ENCODE measurements at places on chromosomes 7 and 10.

DNA sequence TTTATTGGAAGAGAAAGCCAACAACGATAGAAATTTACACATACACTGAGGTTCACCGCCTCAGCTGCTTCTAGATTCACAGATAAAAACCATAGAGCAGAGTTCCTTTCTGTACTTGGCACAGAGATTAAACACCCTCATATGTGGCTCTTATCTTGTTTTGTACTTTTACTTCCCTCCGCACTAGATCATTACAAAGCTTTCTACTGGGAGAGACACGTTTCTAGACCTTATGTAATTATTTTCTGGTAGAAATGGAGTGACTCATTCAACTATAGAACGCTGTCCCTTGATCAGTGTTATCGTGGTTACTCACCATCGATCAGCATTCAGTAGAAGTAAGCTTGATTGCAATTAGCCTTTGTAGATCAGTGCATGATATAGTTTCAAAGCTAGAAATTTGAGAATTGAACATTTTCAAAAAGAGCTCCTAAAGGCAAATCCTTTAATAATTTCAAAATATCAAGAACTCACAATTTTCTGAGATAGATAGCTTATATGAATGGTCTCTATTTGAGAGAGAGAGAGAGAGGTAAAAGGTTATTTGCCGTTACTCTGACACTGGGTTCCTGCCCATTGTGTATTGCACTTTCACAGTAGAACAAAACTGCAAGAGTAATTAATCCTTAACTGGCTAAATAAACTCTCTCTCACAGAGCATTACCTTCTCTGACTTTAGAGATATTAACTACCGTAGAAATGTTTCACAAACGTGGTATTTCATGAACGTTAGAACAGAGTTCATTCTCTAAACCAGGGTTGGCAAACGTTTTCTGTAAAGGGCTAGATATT, 26.1 kb upstream of the DNAJC1 start:
- no peak for DNase-seq
- H3K36me3 ChIP-seq = no peaks in the 10 kb centered on the region
- H3K27ac ChIP-seq = no peak overlapping the region
- H3K4me3 ChIP-seq = no peak overlapping the region
- no peaks in the 10 kb centered on the region for H3K4me1 ChIP-seq

DNA sequence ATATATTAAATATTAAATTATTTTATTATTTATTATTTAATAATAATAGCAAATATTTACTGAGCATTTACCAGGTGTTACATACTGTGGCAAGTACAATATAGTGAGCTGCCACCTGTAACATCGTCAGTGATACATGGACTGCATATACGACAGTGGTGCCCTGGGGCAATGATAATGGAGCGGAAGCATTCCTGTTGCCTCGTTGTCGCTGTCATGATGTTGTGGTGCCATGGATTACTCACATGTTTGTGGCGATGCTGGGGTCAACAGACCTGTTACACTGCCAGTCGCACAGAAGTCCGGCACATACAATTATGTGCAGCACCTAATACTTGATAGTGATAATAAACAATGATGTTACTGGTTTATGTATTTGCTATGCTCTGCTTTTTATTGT, 20.6 kb downstream of the CAMK1D start:
- no peaks in the 10 kb centered on the region for H3K27me3 ChIP-seq
- peaks cover 2% of the 10 kb centered on the region for H3K4me1 ChIP-seq
- no peaks in the 10 kb centered on the region for H3K36me3 ChIP-seq
- no peak overlapping the region for H3K27ac ChIP-seq

GRCh38 chr10:60611291-60611747, 167.0 kb upstream of the CDK1 start:
- no peaks in the 10 kb centered on the region for H3K36me3 ChIP-seq
- no peaks in the 10 kb centered on the region for H3K4me1 ChIP-seq
- peaks cover 2% of the 10 kb centered on the region for H3K27me3 ChIP-seq
- no peak overlapping the region for H3K27ac ChIP-seq
- DNase-seq = peak; percentile 71
- H3K4me3 ChIP-seq = no peak overlapping the region

GRCh38 chr10:109882251-109883057, 40.9 kb downstream of the XPNPEP1 start:
- no peak for DNase-seq
- H3K4me3 ChIP-seq = no peak overlapping the region
- H3K27ac ChIP-seq = no peak overlapping the region
- H3K4me1 ChIP-seq = peaks cover 15% of the 10 kb centered on the region
- no peaks in the 10 kb centered on the region for H3K27me3 ChIP-seq

DNA sequence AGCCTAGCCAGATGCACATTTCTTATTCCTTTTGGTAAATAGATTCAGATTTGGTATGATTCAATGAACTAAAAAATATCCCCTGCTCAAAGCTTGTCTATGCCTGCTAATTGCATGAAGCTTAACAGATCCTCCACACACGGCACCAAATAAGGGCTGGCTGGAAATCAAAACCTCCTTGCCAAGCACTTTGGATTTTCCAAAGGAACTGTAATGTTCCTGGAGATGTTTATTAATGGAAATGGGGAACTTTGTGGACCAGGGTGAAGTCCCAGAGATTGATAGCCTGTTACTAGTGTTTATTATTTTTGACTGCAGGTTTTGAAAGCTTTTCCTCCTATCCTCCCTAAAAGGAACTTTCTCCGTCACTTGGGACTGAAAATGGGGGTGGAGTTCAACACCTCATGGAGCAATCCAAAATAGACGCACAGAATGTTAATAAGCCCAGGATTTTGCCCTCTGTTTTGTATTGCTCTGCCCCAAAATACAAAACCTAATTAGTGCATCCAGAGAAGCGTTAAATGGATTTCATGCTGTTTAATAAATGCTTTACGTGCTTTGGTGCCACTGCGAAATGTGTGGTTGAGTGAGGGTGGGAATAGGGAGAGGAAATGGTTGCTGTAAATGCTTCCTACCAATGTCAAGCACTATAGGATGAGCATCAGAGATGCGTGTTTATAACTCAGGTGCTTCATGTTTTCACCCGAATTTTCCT, 1027.7 kb downstream of the LRMDA start:
- no peaks in the 10 kb centered on the region for H3K36me3 ChIP-seq
- no peak overlapping the region for H3K4me3 ChIP-seq
- H3K4me1 ChIP-seq = no peaks in the 10 kb centered on the region
- H3K27me3 ChIP-seq = peaks cover 3% of the 10 kb centered on the region

GRCh38 chr10:87547734-87548311, 43.1 kb downstream of the MINPP1 start:
- H3K36me3 ChIP-seq = peaks cover 5% of the 10 kb centered on the region
- no peak overlapping the region for H3K4me3 ChIP-seq
- peaks cover 28% of the 10 kb centered on the region for H3K4me1 ChIP-seq
- peak overlapping the region; percentile 82 for H3K27ac ChIP-seq
- DNase-seq = peak; percentile 91

DNA sequence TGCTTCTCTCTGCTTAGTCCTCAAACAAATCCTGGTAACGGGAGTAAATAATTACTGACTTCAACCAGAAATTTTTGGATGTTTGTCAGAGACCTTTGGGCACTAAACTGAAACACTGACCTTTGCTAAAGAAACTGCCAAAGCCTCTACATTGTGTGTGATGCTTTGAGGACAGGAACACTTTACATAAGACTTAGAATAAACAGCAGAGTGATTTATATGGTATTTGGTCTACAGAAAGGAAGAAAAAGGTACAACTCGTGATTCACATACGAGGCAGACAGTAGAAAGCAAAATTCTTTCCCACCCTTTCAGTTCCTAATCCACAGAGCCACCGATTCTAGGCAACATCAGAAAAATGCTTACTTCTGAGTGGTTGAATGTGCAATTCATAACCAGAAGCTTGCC, 59.8 kb downstream of the SLC16A12 start:
- peaks cover 27% of the 10 kb centered on the region for H3K4me1 ChIP-seq
- no peak overlapping the region for H3K4me3 ChIP-seq
- no peak overlapping the region for H3K27ac ChIP-seq
- no peaks in the 10 kb centered on the region for H3K27me3 ChIP-seq

- no peaks in the 10 kb centered on the region for H3K36me3 ChIP-seq
- peak; percentile 86 for DNase-seq
- 0 out of 2 replicates have a peak, but pooled peaks cover 3% of the 10 kb centered on the region for H3K27me3 ChIP-seq
- peaks cover 3% of the 10 kb centered on the region for H3K4me1 ChIP-seq
- no peak overlapping the region for H3K27ac ChIP-seq
These were observed 169.1 kb downstream of the PTEN start for GRCh38 chr10:88032566-88032965.

- no peak overlapping the region for H3K4me3 ChIP-seq
- H3K36me3 ChIP-seq = no peaks in the 10 kb centered on the region
- DNase-seq = peak; percentile 83
- peaks cover 40% of the 10 kb centered on the region for H3K4me1 ChIP-seq
- no peaks in the 10 kb centered on the region for H3K27me3 ChIP-seq
These were observed 102.0 kb upstream of the FAM20C start for GRCh38 chr7:90111-91063.

DNA sequence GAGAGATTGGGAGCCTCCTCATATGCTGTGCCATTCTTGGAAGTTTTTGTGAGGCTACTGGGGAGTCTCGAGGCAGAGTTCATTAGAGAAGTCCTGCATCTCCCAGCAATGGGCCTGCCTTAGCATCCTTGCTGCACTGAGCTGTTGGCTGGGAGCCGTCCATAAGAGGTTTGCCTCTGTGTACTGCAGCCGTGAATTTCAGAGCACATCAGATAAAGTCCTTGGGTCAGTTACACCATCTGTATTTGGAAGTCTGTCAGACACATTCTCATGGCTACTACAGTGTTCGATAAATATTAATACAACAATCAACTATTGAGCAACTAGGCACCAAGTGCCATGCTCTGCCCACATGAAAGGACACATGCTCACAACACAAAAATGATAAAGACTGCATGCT, 100.5 kb upstream of the SEC61G start:
- no peak overlapping the region for H3K4me3 ChIP-seq
- DNase-seq = no peak
- no peak overlapping the region for H3K27ac ChIP-seq
- peaks cover 4% of the 10 kb centered on the region for H3K4me1 ChIP-seq

DNA sequence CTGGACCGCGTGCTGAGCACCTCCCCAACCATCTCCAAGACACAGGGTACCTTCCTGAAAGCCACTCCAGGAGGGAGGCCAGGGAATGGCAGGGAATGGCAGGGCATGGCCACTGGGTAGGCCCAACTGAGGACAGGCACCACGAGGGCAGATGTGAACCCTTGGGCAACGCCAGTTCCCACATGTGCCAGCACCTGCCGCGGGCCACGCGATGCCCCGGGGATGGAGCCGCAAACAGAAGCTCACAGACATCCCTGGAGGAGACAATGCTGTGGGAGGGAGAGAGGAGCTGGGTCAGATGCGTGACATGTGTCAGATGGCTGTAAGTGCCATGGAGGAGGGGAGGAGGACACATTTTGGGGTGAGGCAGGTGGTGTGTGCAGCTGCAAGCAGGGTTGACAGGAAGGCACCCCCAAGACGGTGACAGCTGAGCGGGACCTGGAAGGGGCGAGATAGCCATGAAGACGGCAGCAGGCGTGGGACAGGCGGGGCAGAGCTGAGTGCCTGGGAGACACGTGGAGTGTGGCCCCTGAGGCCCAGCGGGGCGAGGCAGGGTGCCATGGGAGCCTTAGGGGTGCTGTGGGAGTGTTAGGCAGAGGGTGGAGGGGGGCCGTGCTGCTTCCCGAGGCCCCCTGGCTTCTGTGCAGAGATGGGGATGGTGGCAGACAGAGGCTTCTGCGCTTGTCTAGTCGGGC, 27.7 kb downstream of the IQCE start:
- H3K36me3 ChIP-seq = peaks cover 18% of the 10 kb centered on the region
- H3K27ac ChIP-seq = no peak overlapping the region
- H3K4me1 ChIP-seq = no peaks in the 10 kb centered on the region
- no peak overlapping the region for H3K4me3 ChIP-seq

GRCh38 chr7:157219154-157219553, 80.4 kb downstream of the UBE3C start:
- peaks cover 26% of the 10 kb centered on the region for H3K36me3 ChIP-seq
- no peak overlapping the region for H3K27ac ChIP-seq
- no peaks in the 10 kb centered on the region for H3K4me1 ChIP-seq
- H3K4me3 ChIP-seq = no peak overlapping the region

DNA sequence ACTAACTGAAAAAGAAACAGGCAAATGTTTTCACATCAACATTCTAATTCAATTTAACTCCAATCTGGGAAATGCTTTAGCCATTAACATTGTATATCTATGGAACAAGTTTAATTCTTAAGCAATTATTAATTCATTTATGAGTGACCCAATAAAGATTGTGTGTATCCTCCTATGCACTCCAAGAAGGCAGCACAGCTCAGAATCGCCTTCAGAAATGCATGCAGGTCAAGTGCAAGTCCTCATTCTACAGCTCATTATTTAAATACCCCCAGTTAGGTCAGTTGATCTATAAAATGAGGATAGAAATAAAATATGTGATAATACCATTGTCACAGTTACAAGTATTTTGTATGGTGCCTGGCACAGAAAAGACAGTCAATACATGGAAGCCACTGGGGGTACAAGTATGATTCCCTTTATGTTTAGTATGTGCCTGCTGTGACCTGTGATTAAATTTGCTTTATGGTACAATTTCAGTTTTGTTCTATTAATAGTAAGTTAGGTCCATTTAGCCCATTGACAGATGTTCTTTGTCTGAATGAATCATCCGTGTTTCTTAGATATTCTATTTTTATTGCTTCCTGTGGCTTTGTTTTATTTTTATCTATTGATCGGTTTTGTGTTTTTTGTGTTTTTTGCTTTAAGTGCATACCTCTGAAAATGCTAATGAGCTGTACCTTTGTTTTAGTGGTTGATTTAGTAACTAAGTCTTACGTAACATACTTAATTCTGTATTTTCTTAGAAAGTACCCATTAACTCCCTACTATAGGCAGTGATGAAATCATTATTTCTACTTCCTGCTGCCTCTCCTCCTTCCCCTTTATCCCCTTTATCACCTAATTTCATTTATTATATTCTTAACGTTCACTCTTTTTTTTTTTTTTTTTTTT, 42.8 kb downstream of the CPXM2 start:
- H3K36me3 ChIP-seq = no peaks in the 10 kb centered on the region
- no peaks in the 10 kb centered on the region for H3K27me3 ChIP-seq
- no peak overlapping the region for H3K4me3 ChIP-seq
- H3K27ac ChIP-seq = no peak overlapping the region

- H3K27ac ChIP-seq = no peak overlapping the region
- H3K27me3 ChIP-seq = no peaks in the 10 kb centered on the region
- no peak overlapping the region for H3K4me3 ChIP-seq
- no peaks in the 10 kb centered on the region for H3K36me3 ChIP-seq
These were observed 101.3 kb upstream of the DKK1 start for GRCh38 chr10:52212802-52213201.
